Activated T-helper 1 cell treated with Interleukin-2 at 50 U/mL for 16 hours (primary cell): ENCODE measurements at places on chromosomes 3 and 15.

DNA sequence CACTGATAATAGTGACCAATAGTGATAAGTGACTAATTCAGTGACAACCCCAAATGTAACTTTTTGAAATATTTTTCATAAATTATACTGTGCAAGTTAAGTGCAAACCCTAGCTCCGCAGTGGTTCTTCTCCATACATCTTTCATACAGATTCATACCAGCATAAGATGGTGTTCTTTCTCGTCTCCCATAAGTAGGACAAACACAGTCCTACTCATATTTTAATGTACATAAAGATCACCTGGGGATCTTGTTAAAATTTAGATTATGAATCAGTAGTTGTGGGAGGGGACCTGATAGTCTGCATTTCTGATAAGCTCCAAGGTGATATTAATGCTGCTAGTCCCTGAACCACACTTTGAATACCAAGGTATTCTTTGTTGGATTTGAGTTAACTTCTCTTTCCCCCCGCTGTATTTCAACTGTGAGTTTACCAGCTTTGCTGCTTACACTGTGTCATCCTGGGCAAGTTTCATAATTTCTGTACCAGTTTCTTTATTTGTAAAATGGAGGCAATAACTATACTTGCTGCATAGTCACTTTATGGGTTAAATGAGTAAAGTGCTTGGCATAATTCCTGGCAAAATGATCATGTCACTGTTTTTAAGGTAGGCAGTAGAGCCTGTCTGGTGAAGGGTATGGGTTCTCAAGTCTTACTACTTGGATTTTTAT, 34.7 kb upstream of the C3orf38 start:
- DNase-seq = no peak

DNA sequence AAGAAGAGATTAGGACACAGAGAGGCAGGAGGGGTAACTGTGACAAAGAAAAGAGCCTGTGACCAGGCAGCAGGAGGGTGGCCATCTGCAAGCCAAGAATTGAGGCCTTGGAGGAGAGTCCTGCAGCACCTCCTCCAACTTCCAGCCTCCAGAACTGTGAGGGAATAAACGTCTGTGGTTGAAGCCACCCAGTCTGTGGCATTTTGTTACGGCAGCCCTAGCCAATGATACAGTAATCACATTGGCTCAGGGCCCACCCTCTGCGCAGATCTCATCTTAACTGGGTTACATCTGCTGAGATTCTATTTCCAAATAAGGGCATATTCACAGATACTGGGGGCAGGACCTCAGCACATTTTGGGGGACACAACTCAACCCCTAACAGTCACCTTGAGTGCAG, 11.3 kb downstream of the SELENOS start:
- no peak for DNase-seq

DNA sequence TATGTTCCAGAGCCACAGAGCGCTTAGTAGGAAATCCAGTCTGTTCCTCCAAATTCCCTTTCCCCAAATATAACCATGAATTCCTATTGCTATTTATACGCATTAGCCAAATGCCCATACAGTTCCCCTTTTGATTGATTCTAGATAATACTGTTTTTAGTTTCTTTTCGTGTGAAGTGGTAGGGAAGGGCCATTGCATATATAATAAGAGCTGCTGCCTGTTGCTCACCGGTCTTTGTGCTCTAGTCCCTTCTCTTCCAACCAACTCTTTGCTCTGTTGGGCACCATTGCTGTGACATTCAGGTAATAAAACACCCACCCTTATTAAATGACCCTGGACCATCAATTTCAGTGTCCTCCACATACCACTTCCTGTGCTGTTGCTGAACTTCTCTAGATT, 379.9 kb upstream of the KCNMB2 start:
- no peak for DNase-seq

- no peak for DNase-seq
Observed at GRCh38 chr3:56772952-56773938, 28.5 kb downstream of the ARHGEF3 start.

DNA sequence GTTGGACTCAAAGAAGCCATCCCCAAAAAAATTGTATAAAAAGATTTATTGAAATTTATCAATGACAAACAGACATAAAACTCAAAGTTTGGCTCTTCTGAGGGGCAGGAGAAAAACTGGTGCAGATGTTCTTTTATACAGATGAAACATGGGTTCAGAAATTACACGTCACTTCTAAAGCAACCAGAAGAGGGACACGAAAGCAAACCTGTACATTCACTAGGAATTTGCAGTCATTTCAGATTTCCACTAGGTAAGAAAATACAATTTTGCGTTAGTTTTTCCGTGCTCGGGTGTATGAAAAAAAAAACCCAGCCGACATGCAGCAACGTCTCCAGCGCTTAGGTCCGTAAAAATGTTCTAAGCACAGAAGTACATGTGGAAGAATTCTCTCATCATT, 41.8 kb downstream of the ANP32A start:
- no peak for DNase-seq
